ENCODE measurements at places on chromosomes 2 and 18.
A peak's percentile ranks its signal among the peaks of the same experiment; 100 is the strongest.

DNA sequence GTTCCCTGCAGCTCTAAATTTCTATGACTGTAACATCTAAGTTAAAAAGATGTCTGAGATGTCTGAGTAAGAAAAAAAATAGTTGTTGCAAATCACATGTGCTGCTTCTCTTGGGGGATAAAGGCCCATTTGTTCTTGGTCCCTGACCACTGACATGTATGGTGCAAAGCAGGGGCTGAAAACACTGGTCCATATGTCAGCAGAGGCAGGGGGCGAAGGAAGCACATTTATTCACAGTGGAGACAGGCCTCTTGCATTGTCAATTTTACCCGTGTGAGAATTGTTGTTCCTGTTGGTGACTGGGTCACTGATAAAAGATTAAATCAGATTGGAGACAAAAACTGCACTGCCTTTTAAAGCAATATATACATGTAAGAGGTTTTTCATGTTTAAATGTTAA, 38.8 kb downstream of the PRKCE start:
- DNase-seq = no peak
- no peaks in the 10 kb centered on the region for H3K36me3 ChIP-seq
- H3K4me3 ChIP-seq = no peak overlapping the region
- no peak overlapping the region for H3K27ac ChIP-seq

DNA sequence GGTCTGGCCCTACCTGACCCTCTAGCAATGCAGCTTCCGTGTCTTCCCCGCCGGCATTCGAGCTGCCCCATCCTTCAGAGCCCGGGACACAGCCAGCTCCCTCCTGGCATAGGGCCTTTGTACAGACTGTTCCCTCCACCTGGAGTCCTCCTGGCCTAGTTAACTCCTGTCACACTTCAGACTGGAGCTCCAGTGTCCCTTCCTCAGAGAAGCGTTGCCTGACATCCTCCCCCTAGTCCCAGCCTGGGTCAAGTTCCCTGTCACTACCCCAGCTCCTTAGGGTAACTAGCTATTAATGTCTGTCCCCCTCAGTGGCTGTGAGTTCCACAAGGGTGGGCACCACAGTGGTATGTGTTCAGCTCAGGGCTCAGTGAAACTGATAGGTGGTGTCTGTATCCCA, 45.5 kb upstream of the LOXHD1 start:
- H3K27me3 ChIP-seq = no peaks in the 10 kb centered on the region
- H3K4me3 ChIP-seq = no peak overlapping the region
- no peak for DNase-seq
- peaks cover 5% of the 10 kb centered on the region for H3K4me1 ChIP-seq
- H3K27ac ChIP-seq = no peak overlapping the region

GRCh38 chr18:51523671-51524070, 326.2 kb upstream of the MEX3C start:
- no peak overlapping the region for H3K27ac ChIP-seq
- peaks cover 16% of the 10 kb centered on the region for H3K4me1 ChIP-seq
- no peak for DNase-seq
- no peak overlapping the region for H3K4me3 ChIP-seq
- no peaks in the 10 kb centered on the region for H3K27me3 ChIP-seq
- H3K36me3 ChIP-seq = no peaks in the 10 kb centered on the region

GRCh38 chr2:9945596-9945995, 5.9 kb upstream of the GRHL1 start:
- no peak overlapping the region for H3K4me3 ChIP-seq
- H3K27me3 ChIP-seq = peaks cover 19% of the 10 kb centered on the region
- no peak overlapping the region for H3K27ac ChIP-seq
- peaks cover 4% of the 10 kb centered on the region for H3K4me1 ChIP-seq

DNA sequence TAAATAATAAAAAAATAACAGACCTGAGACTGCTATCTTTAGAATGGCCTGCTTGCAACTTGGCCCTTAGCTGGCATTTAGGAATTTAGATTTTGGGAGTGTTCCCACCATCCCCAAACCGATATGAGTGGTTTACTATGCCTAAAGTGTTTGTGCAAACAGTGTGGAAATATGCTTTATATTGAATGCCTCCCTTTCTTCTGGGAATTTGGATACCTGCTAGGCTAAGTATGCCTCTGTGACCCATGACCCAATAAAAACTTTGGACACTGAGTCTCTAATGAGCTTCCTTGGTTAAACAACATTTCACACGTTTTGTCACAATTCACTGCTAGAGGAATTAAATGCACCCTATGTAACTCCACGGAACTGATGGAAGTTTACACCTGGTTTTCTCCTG, 73.2 kb downstream of the BMPR2 start:
- no peak overlapping the region for H3K27ac ChIP-seq
- H3K4me3 ChIP-seq = no peak overlapping the region
- no peak for DNase-seq
- H3K4me1 ChIP-seq = no peaks in the 10 kb centered on the region

GRCh38 chr18:1045658-1046057, 141.0 kb downstream of the ADCYAP1 start:
- H3K36me3 ChIP-seq = no peaks in the 10 kb centered on the region
- H3K4me3 ChIP-seq = peak overlapping the region; percentile 9
- DNase-seq = peak; percentile 24

All from GM23338 (cell line).